Activated CD4-positive, alpha-beta memory T cell treated with anti-CD3 and anti-CD28 coated beads for 36 hours (primary cell): ENCODE measurements at places on chromosomes 5 and 9. TPM values are rescaled to one million over a fixed set of nuclear protein-coding genes. Genes with fewer than 3 reads are reported as not detected.

Gene KCTD16
- 0.24 TPM for total RNA-seq

Gene PTGS1
- total RNA-seq, result 0.07 TPM

Gene LHX6
- total RNA-seq, result not detected

Gene ORM2
- total RNA-seq, result not detected

Gene PKD2L2
- total RNA-seq, result not detected

Gene CNTNAP3
- total RNA-seq, result not detected

Gene C5orf58
- not detected for total RNA-seq

Gene DDX4
- not detected for total RNA-seq

Gene PDZD2
- total RNA-seq, result not detected

Gene GLDC
- 7.1 TPM for total RNA-seq

Gene IGIP
- 2.3 TPM for total RNA-seq
